ENCODE measurements at places on chromosomes 7 and 10. TPM values are rescaled to one million over a fixed set of nuclear protein-coding genes. Genes with fewer than 3 reads are reported as not detected.

SPDYE1 gene
- not detected for total RNA-seq

DNA sequence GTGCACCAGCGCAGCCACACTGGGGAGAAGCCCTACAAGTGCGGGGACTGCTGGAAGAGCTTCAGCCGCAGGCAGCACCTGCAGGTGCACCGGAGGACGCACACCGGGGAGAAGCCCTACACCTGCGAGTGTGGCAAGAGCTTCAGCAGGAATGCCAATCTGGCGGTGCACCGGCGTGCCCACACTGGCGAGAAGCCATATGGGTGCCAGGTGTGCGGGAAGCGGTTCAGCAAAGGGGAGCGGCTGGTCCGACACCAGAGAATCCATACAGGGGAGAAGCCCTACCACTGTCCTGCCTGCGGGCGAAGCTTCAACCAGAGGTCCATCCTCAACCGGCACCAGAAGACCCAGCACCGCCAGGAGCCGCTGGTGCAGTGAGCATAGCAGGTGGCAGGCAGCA, 12.9 kb downstream of the ZSCAN25 start:
- no peak for DNase-seq

DNA sequence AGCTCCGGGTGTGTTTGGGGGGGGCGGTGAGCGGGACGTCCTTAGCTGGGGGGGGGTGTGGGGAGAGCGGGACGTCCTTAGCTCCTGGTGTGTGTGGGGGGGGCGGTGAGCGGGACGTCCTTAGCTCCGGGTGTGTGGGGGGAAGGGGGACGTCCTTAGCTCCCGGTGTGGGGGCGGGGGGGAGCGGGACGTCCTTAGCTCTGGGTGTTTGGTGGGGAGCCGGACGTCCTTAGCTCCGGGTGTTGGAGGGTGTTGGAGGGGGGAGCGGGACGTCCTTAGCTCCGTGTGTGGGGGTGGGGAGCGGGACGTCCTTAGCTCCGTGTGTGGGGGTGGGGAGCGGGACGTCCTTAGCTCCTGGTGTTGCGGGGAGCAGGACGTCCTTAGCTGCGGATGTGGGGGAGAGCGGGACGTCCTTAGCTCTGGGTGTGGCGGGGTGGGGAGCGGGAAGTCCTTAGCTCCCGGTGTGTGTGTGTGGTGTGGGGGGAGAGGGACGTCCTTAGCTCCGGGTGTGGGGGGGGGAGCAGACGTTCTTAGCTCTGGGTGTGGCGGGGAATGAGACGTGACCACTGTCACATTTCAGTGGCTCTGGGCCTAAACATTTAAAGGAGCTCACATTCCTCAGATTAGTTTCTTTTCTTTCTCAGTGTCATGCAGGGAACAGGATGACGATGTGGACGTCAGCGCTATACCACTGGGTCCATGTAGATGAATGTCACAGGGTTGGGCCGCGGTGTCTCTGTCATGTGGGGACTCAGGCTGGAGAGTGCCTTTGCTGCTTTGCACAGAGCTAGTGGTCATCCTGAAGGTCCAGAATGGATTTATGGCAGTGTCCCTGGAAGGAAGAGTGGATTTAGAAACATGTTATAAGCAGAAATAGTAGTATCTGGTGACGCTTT, 7.5 kb downstream of the DYNC2I1 start:
- DNase-seq, result no peak

CYP26C1 gene
- 0.37 TPM for total RNA-seq

- DNase-seq, result no peak
These were observed 287.1 kb upstream of the NEBL start for GRCh38 chr10:21184216-21184615.

MBL2 gene
- not detected for total RNA-seq

DNA sequence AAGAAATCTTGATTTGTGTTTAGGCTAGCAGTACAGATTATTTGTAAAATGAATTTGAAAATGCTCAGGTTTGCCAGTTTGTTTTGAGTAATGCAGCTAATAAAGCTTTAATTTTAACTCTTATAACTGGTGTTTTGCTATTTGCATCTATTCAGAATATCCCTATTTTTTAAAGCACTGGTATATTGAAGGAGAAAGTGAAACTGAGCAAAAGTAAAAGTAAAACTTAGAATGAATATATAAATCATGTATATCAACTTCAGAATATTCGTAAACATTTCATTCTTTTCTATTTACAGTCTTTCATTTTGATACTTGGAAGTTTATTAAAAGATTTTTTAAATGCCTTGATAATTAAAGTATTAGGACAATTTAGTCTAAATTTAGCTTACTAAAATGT, 26.2 kb downstream of the TASOR2 start:
- no peak for DNase-seq

DNA sequence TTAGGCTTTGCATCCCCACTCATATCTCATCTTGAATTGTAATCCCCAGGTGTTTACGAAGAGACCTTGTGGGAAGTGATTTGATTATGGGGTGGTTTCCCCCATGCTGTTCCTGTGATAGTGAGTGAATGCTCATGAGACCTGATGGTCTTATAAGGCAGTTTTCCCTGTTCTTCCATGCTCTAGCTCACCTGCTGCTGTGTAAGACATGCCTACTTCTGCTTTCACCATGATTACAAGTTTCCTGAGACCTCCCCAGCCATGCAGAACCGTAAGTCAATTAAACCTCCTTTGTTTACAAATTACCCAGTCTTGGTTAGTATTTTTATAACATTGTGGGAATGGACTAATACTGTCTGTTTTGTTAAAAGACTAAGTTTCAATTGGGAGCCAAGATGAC, 35.3 kb upstream of the ZNF92 start:
- DNase-seq, result no peak

DNA sequence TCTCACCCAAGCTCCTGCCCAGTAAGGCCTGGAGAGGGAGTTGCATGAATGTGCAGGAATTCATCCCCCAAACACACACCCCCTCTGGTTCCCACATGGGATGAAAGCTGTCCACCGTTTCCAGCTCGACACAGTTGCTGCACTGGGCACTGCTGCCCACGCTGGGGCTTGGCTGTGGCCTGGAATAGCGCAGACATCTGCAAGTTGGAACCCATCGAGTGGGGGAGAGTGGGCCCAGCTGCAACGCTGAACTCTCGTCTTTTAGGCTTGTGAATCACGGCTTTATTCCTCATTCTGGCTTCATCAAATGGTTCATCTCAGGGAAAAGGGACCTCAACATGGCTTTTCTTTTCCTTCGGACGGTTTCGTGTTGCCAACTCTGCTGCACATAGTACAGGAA, 264.7 kb downstream of the DNAJB6 start:
- no peak for DNase-seq

- no peak for DNase-seq
These were observed 71.0 kb upstream of the STK17A start for GRCh38 chr7:43511769-43512515.

DNA sequence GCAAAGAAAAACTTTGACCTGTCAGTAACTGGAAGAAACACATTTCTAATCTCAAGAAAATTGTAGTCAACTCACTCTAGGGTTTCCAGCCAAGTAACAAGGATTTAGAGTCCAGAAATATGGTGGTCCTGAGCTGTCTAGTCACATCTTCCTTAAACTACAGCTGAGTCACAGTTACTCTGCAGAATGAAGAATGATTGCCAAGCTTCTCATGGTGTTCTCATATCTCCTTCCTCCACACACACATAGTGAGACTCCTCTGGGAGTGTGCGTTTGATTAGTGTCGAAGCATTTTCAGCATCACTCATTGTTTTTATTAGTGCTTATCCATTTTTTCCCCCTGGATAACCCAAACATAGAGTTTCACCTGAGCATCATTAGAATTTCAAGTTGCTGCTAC, 93.1 kb upstream of the CXCL12 start:
- no peak for DNase-seq

DNA sequence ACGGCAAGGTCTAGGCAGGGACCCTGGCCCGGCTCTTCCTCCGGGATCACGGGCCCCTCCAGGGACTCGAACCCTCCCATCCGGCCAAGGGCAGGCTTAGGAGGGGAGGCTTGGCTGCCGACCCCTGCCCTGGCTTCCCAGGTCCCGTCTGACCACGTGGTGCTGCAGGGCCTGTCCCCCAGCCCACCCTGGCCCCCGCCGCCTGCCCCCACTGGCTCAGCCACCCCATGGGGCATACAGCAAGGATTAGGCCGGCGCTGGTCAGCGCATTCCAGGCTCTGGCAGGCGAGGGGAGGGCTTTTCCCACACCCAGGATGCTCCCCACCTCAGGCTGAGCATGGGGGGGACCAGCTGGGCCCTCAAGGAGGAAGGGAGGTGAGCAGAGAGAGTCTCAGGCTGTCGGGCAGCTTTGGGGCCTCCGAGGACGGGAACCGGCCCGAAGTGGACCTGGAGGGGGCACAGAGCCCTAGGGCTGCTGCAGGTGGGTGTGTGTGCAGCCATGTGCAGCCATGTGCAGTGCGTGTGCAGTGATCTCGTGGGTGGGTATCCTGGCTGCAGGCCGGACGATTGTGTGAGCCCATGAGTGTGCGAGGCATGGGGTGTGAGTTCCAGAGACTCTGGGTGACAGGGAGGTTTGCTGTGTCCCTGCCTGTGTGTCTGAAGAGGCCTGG, 713 bp upstream of the GRIFIN start:
- DNase-seq, result no peak

TPK1 gene
- 4.0 TPM for total RNA-seq

- DNase-seq, result no peak
These were observed 9.9 kb downstream of the HABP2 start for GRCh38 chr10:113562704-113563103.

- DNase-seq, result no peak
These were observed 216.8 kb upstream of the CCDC6 start for GRCh38 chr10:60123172-60123571.

- DNase-seq, result no peak
These were observed 32.0 kb upstream of the STRIP2 start for GRCh38 chr7:129401967-129402860.

- no peak for DNase-seq
These were observed 55.0 kb upstream of the AKR1E2 start for GRCh38 chr10:4770801-4771553.

ASZ1 gene
- total RNA-seq, result not detected

SFTPA1 gene
- not detected for total RNA-seq

- DNase-seq, result no peak
These were observed 30.3 kb downstream of the MKI67 start for GRCh38 chr10:128095753-128096469.

PCLO gene
- total RNA-seq, result 3.5 TPM

DNA sequence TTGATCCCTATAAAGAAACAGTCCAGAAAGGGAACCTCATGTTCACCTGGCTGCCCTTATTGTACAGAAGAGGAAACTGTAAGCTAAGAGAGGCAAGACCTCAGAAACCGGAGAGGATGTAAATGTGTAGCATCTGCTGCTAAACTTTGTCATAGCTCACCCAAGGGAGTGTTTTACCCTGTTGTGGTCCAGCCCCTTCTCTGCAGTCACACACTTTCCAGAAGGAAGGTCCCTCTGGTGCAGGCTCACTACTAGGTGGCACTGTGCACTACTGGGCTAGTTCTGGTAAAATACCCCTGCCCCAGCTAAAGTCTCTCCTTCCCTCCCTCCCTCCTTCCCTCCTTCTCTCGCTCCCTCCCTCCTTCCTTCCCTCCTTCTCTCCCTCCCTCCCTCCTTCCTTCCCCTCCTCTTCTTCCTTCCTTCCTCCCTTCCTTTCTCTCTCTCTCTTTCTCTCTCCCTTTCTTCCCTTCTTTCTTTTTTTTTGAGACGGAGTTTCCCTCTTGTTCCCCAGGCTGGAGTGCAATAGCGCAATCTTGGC, 42.5 kb upstream of the LCOR start:
- DNase-seq, result no peak

- no peak for DNase-seq
These were observed 92.8 kb upstream of the TAC1 start for GRCh38 chr7:97639036-97639435.

- DNase-seq, result no peak
These were observed 150.7 kb downstream of the BTAF1 start for GRCh38 chr10:92074126-92074887.

DNA sequence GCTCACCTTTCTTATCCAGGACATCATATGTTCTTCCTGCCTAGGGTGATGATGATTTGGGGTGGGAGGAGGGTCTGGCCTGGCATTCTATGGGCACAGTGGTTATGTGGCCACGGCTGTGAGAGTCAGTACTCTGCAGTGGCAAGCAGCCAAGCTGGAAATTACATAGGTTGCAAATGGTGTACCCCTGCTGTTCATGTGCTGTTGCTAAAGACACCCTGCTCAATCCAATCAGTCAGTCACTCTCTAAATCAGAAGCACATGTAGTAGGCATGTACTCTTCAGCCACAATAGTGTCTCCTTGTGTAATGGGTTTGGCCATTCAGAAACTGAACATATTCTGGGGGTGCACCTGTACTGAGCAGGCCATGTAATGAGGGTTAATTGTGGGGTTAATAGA, 449.1 kb upstream of the ANKRD30A start:
- DNase-seq, result no peak

NKX6-2 gene
- 0.32 TPM for total RNA-seq

DNA sequence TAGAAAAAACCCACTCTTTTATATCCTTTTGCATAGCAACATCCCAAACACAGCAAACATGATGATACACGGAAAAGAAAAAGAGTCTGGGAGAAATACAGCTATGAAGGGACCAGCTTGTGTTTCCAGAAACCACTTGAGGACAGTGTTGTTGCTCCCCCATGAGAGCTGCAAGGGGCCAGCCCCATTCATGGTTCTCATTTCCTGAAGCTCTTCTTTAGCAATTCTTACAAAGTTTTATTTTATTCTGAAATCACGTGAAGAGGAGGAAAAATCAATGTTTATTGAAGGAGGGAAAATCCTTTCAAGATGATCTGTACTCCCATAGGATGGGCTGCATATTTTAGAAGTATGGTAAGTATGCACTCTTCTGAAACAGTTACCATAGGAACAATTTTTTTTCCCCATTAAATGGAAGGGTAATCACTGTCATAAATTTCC, 17.5 kb upstream of the PRTFDC1 start:
- DNase-seq, result no peak

- no peak for DNase-seq
These were observed 207.6 kb downstream of the FRMD4A start for GRCh38 chr10:14123139-14123538.

DNA sequence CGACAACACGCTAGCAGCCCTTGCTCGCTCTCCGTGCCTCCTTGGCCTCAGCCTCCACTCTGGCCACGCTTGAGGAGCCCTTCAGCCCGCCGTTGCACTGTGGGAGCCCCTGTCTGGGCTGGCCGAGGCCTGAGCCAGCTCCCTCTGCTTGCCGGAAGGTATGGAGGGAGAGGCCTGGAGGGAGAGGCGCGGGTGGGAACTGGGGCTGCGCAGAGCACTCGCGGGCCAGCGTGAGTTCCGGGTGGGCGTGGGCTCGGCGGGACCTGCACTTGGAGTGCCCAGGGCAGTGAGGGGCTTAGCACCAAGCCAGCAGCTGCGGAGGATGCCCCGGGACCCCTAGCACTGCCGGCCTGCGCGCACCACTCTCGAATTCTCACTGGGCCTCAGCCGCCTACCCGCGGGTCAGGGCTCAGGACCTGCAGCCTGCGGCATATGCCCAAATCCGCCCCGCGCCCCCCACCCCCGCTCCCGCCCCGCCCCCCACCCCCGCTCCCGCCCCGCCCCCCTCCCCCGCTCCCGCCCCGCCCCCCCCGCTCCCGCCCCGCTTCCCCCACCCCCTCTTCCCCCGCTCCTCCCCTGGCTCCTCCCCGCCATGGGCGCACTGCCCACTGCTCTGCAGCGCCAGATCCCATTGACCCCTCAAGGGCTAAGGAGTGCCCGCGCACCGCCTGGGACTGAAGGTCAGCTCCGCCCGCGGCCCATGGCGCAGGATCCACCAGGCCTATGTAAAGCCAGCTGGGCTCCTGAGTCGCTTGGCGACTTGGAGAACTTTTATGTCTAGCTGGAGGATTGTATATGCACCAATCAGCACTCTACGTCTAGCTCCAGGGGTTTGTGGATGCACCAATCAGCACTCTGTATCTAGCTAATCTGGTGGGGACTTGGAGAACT, 15.9 kb upstream of the ACBD5 start:
- no peak for DNase-seq

CD36 gene
- total RNA-seq, result 0.23 TPM

- no peak for DNase-seq
These were observed 13.0 kb downstream of the DPY19L1 start for GRCh38 chr7:35024298-35024697.

TMEM236 gene
- total RNA-seq, result 0.05 TPM

All from neural crest cell (in vitro differentiated cells).